ENCODE measurements at places on chromosomes 5 and 9. TPM values are rescaled to one million over a fixed set of nuclear protein-coding genes. Genes with fewer than 3 reads are reported as not detected.

DNA sequence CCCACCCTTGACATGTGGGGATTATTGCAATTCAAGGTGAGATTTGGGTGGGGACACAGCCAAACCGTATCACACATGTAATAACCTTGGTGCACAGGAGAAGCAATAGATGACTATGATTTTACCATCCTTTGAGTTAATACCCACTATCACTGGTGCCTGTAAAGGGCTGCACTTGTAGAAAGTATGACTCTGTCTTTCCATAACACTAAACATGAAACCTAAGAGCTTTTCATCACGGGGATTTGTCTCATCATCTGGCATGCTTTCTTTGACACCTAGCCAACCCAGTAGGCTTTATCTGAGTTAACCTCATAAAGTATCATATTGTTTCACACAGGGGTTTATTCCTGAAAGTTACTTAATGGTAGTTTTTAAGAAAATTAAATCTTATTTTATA is 188.9 kb upstream of the TNC start:
- no peak overlapping the region for H3K27ac ChIP-seq
- H3K27me3 ChIP-seq: no peaks in the 10 kb centered on the region
- no peak for DNase-seq

- no peaks in the 10 kb centered on the region for H3K27me3 ChIP-seq
- H3K27ac ChIP-seq: peak overlapping the region; percentile 88
- H3K4me3 ChIP-seq: peak overlapping the region; percentile 85
- no peak for DNase-seq
Observed at GRCh38 chr5:151254556-151254955, 1.6 kb downstream of the GM2A start.

Gene TYRP1
- 86.2 TPM for total RNA-seq

GRCh38 chr9:115815786-115816185 is 337.8 kb upstream of the PAPPA start:
- H3K4me3 ChIP-seq: no peak overlapping the region
- H3K36me3 ChIP-seq: no peaks in the 10 kb centered on the region
- H3K27ac ChIP-seq: no peak overlapping the region

Gene ABO
- 3.7 TPM for total RNA-seq

Gene ESM1
- 0.17 TPM for total RNA-seq

- H3K27me3 ChIP-seq: peaks cover 89% of the 10 kb centered on the region
- H3K36me3 ChIP-seq: no peaks in the 10 kb centered on the region
- peak within 1 kb of the TSS; percentile 67 for H3K4me3 ChIP-seq
- no peak within 1 kb of the TSS for H3K27ac ChIP-seq
- no peaks in the 10 kb centered on the region for H3K4me1 ChIP-seq
Observed at GRCh38 chr9:133609311-133610098, at the start of gene FAM163B. FAM163B (minus strand) TSS chr9:133609389; CDS start chr9:133580223, 29,166 bp downstream.

Gene FBXW11
- 52.5 TPM for total RNA-seq

- no peak for DNase-seq
- H3K4me1 ChIP-seq: no peaks in the 10 kb centered on the region
- no peaks in the 10 kb centered on the region for H3K27me3 ChIP-seq
- H3K27ac ChIP-seq: no peak within 1 kb of the TSS
- H3K4me3 ChIP-seq: no peak within 1 kb of the TSS
Observed at GRCh38 chr9:108861997-108862396, at the start of gene ACTL7A. ACTL7A (plus strand) TSS chr9:108862266; CDS start chr9:108862323, 57 bp downstream.
